Activated naive CD4-positive, alpha-beta T cell treated with Interleukin-2 at 50 U/mL for 16 hours (primary cell): ENCODE measurements at places on chromosomes 11 and 22.

GRCh38 chr11:46837860-46838259 is 8.2 kb downstream of the CKAP5 start:
- DNase-seq = no peak

- no peak for DNase-seq
Measured at GRCh38 chr11:68927280-68928135, 23.8 kb downstream of the IGHMBP2 start.

GRCh38 chr11:23205156-23205871 is 345.0 kb upstream of the CCDC179 start:
- no peak for DNase-seq

DNA sequence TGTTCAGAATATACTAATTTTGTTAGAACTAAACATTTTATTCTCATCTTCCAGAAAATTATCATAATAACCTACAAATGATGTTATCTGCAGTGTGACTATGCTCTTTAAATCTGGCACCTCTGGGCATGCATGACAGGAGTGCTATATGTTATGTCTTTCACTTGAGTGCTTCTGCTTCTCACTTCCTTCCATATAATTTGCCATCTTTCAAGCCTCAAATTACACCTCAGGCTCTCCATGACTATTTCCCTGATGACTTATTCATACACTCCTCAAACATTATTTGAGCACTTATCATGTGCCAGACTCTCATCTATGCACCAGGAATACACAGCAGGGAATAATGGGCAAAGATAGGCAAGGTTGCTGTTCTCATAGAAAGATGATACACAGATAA is 219.3 kb upstream of the POU2AF2 start:
- DNase-seq = no peak

DNA sequence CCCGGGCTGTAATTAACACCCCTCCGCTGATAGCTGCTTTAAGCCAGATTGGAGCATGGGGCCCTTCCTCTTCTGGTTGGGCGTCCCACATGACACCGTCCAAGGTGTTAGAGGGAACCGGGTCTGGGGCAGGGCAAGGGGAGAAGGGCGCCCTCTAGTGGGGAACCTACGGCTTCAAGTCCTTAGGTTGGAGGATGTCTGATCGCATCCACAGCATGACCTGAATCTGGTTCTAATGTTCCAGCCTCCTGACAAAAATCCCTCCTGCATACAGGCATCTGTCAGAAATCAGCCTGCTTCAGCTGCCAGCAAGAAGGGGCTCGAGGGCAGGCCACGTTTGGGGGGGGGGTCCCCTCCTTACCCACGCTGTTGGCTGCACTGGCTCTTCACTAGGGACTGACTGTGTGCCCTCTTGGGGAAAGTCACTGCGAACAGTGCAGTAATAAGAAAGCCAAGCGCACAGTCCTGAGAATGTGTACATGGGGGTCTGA is 94.2 kb upstream of the TBCEL start:
- peak; percentile 13 for DNase-seq

DNA sequence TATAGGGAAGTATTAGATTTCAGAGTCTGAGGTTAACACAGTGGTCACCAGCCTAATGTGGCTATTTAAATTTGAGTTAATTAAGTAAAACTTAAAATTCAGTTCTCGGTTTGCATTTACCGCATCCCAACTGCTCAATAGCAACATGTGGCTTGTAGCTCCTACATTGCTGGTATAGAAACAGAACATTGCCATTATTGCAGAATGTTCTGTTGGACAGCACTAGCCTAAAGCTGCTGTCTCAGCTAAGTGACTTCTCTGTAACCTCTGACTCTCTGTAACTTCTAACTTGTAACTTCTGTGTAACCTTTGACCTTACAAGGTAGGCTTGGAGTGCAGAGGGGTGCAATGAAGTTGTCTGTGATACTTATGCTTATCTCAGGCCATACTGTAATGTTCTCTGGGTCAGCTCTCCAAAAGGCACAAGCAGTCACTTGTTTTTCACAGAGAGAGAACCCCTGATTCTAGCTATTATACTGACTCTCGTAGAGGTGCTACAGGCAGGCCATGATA is 78.7 kb downstream of the ZNRF3 start:
- no peak for DNase-seq

DNA sequence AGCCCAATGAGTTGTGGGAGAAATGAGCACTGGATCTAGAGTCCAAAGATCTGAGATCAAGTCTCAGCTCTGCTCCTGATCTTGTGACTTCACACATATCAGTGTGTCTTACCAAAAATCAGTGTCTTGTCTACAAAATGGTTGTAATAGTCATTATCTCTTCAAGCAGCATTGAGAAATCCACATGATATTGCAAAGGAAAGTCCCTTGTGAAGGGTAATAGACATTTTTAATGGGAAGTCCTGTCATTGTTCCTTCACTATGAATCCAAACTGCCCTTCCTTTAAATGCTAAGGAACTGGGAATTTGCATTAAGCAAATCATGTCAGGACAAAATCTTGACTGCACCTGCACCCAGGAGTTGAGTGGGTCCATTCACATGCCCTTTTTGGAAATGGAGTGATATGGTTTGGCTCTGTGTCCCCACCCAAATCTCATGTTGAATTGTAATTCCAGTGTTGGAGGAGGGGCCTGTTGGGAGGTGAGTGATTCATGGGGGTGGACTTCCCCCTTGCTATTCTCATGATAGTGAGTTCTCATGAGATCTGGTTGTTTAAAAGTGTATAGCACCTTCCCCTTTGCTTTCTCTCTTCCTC is 51.1 kb downstream of the COMMD9 start:
- DNase-seq = no peak

DNA sequence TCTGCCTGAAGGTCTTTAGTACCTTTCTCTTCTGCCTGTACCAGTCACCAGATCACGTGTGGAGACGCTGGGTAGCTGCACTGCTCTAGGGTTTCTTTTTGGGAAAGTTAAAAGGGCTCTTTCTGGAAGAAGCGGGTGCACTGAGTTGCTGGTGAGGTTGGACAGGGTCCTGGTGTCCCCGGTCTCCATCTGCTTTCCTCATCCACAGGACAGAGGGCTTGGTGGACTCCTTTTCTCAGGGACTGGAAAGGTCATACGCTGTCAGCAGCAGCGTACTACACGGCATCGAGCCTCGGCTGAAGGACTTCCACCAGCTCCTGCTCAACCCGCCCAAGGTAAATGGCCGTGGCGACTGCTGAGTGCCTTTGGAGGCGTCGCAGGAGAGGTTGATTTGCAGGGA is 52.8 kb downstream of the SBF1 start:
- no peak for DNase-seq

DNA sequence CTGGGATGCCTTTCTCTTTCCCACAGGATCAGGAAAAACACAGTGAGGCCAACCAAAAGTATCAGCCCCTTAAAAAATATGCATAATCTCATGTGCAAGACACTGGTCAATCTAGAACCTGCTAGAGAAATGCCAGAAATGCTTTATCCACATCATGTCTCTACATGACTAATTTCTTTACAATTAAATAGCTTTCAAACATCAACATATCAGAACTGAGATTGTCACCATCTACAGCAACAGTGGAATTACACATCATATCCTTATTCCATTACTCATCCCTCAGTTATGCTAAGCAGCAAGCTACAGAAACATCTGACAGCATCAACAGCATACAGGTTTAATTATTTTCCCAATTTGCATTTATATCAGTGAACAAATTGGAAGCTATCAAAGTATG is 78.8 kb downstream of the DDIAS start:
- no peak for DNase-seq

DNA sequence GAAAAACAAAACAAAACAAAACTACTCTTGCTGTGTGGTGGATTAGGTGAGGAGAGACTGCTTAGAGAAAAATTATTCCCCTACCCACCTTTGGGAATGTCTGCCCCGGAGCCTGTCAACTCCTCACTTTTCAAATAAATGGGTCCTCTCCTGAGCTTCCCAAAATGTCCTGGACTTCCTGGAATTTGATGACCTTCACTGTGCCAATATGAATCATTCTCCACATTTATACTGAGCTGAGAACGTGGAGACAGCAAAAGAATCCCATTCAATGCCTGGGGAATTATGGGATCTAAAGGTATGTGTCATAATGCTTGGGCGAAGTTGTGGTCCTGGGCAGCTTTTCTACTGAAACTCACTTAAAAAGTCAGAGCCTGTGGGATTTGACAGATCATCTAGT is 136.8 kb downstream of the KIF18A start:
- DNase-seq = no peak

- no peak for DNase-seq
Measured at GRCh38 chr11:9868641-9869040, 204.8 kb downstream of the SWAP70 start.

GRCh38 chr22:30802202-30803166 is 107.8 kb downstream of the OSBP2 start:
- peak; percentile 66 for DNase-seq

- DNase-seq = no peak
Measured at GRCh38 chr11:33068611-33069340, 29.4 kb downstream of the TCP11L1 start.

GRCh38 chr22:39498368-39498767 is 3.7 kb upstream of the MIEF1 start:
- no peak for DNase-seq

GRCh38 chr11:130536106-130537040 is 87.9 kb downstream of the ADAMTS15 start:
- no peak for DNase-seq

- DNase-seq = no peak
Measured at GRCh38 chr11:116409238-116409637, 363.5 kb downstream of the BUD13 start.

DNA sequence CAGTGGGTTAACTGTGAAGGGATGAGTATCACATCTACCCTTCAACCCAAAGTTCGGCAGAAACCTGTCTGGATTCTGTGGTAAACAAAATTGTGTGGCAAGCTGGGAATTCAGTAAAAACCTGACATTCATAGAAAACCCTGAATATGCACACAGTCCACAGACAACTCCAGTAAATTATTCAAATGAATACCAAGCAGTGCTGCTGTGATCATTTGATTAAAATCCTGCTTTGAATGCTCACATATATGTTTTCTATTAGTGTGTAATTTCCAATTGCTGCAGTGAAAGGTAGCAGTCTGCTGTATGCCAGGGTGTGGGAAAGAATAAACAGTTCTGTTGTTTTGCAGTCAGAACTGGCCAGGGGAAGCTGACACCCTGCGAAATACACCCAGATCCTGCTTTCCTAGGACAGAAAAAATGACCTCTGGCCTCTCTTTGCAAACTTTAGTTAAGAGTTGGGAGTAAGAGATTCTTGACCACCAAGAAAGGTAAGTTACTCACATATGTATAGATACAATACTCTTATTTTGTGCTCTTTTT is 217.8 kb downstream of the FAM76B start:
- DNase-seq = no peak

GRCh38 chr22:25509374-25509791 is 55.1 kb upstream of the GRK3 start:
- no peak for DNase-seq

DNA sequence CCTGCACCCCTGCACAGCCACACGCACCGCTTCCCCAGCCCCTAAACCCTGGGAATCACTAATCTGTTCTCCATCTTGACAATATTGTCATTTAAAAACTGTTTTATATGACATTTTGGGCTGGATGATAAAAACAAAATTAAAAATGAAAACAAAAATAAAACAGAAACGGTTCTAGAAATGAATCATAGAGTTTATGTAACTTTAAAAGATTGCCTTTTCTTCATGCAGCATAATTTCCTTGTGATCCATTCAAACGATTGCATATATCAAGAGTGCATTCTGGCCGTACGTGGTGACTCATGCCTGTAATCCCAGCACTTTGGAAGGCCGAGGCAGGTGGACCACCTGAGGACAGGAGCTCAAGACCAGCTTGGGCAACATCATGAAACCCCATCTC is 6.6 kb upstream of the FAM118A start:
- no peak for DNase-seq

GRCh38 chr11:12393691-12394090 is 16.3 kb downstream of the PARVA start:
- no peak for DNase-seq

DNA sequence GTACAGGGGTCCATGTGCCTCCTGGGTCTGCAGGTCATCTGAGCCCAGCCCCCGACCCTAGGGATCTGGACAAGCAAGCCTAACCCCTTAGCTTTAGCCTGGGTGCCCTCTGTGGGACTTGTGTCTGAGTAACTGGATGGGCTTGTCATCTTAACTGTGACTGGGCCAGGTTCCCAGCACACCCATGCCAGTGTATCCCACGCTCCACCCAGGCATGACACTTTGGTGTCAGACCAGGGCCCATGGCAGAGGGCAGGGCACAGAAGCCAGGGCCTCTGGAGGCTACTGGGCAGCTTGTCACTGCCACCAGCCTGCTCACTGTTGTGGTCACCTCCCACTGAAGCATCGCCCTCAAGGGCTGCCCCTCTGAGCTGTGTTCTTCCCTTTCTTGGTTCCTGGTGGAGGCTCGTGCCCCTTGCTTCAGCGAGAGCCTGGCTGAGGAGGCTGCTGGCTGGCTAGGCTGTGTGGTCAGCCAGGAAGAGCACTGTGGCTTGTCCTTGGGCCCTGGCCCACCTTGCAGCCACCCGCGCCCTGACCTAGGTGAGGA is 80.8 kb downstream of the ST3GAL4 start:
- DNase-seq = no peak

DNA sequence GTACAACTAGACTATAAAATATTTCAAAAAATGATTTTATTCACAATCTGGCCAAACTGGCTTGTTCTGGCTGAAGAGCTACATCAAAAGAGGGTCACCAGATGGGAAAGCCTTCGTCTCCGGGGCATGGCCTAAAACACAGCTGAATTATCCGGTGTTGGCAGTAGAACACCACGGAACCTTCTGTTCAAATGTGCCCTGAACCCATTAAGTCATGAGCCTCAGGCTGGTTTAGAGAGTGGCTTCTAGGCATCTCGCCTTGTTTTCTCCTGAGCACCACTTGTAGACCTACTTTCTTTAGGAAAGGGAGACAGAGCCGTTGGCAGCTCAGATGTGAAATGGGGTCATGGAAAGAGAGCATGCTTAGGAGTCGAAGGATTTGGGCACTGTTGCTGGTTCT is 890.2 kb downstream of the NTM start:
- DNase-seq = no peak

DNA sequence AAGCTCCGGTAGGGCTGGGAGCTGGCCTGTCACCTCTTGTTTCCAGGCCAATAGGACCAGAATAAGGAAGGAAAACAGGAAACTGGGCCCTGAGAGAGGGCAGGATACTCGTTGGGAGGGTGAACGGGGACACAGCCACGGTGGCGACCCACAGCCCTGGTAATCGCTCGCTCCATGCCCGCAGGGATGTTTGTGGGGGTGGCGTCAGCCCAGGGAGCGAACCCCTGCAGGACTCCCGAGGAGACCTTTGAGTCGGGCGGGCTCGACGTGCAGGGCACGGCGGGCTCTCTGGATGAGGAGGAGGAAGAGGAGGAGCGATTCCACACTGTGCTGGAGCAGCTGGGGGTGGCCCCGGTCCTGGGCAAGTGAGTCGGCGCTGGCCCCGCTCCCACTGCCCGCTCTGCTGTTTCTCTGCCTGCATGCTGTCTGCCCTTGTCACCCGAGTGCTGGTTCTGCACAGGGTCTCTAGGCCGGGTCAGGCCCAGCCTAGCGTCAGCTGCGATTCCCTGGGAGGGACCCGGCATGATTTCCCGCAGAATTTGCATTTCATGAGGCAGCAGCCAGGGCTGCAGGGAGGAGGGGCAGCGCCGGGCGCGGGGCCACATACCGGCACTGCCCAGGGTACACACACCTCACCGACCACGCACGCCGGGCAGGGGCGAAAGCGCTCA is 1.6 kb downstream of the CRACR2B start:
- DNase-seq = no peak
